ENCODE measurements at places on chromosomes 12 and 14.

DNA sequence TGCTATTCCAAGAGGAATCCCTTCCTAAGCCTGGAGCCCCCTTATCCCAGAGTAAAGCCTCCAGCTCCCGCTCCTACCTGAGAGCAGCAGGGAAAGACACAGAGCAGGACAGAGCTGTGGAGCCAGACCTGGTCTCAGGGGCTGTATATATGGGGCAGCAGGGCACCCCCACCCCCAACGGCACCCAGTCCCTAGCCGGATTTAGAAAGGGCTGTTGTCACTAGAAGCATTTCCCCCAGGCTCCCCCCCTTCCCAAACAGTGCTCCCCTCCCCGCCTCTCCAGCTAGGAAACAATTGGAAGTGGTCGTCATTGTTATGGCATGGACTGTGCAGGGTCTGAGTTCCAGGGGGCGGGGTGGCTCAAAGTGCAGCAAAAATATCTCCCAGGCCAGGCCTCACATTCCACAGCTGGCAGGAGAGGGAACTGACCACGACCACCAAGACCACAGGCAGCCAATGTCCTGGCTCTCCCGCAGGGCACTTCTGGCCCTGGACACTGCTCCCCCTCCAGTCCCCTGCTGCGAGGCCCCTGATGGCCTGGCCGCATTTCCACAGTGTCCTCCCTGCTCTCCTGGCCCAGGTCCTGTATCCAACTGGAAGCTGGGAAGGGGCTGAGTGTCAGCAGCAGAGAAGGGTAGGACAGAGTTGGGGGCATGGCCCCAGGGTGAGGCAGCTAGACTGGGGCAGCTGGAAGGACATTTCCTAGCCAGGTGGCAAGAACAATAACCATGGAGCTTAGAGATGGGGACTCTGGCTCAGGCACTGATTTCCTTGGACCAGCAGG, at the start of gene MYH7:
TSS of gene MYH7 (minus strand) at position 118 of the 784 bp plus-strand sequence. CDS start 1,928 bp downstream, outside the sequence.
- DNase-seq = no peak

- no peak for DNase-seq
These were observed 126.9 kb downstream of the GPHN start for GRCh38 chr14:66634876-66635275.

DNA sequence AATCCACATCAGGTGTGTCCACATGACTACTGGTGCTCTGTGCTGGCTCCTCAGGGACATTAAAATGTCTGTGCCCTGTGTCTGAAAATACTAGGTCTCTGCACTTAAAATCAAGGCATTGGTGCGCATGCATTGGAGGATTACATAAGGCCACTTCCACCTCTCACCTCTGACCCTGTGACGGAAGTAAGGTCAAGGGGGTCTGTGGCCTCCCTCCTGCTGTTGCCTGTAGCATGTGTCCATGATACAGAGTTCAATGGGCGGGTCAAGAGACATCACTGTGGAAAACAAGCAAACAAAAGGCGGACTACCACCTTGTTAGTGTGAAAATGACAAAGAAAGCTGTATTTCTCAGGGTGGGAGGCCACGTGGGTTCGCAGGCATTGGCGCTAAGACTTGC, 208.6 kb upstream of the PWP1 start:
- no peak for DNase-seq

- no peak for DNase-seq
These were observed 4.1 kb downstream of the TSPAN11 start for GRCh38 chr12:30930641-30931040.

GRCh38 chr14:103232831-103233319, 101.2 kb upstream of the EIF5 start:
- DNase-seq = no peak

DNA sequence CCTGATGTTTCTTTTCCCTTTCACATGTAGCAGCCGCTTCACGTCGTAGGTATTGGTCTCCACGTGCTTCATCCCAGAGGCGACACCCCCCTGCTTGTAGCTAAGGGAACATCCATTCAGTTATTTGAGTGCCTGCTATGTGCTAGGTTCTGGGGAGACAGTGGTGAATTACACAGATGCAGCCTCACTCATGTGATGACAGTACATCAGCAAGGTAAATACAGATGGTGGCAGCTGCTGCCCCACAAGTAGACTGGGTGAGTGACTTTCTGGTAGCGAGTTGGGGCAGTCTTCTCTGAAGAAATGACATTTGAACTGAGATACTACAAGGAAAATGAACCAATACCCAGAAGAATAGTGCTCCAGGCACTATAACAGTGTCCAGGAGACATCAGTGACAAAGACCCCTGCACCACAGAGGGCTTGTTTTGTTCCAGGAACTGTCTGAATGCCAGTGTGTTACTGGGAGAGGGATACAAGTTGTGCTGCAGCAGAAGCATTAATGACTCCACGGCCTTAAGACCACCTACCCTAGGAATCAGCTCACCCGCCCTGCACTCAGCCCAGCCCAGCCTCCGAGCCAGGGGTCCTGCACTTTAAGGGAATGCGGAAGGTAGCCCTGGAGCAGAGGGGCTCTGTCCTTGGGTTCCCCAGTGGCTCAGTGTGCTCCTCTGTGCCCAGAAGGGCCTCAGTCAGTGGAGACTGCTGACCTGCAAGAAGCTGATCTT, 7.3 kb downstream of the AVIL start:
- no peak for DNase-seq

DNA sequence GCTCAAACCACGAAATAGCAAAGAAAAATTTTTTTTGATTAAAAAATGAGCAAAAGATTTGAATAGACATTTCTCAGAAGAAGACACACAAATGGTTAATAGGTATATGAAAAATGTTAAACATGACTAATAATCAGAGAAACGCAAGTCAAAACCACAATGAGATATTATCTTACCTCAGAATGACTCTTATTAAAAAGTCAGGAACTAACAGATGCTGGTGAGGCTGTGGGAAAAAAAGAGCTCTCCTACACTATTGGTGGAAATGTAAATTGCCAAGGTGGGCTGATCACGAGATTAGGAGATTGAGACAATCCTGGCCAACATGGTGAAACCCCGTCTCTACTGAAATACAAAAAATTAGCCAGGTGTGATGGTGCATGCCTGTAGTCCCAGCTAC, 315.5 kb upstream of the FLRT2 start:
- no peak for DNase-seq

GRCh38 chr12:19306366-19306765, 132.9 kb upstream of the AEBP2 start:
- no peak for DNase-seq

DNA sequence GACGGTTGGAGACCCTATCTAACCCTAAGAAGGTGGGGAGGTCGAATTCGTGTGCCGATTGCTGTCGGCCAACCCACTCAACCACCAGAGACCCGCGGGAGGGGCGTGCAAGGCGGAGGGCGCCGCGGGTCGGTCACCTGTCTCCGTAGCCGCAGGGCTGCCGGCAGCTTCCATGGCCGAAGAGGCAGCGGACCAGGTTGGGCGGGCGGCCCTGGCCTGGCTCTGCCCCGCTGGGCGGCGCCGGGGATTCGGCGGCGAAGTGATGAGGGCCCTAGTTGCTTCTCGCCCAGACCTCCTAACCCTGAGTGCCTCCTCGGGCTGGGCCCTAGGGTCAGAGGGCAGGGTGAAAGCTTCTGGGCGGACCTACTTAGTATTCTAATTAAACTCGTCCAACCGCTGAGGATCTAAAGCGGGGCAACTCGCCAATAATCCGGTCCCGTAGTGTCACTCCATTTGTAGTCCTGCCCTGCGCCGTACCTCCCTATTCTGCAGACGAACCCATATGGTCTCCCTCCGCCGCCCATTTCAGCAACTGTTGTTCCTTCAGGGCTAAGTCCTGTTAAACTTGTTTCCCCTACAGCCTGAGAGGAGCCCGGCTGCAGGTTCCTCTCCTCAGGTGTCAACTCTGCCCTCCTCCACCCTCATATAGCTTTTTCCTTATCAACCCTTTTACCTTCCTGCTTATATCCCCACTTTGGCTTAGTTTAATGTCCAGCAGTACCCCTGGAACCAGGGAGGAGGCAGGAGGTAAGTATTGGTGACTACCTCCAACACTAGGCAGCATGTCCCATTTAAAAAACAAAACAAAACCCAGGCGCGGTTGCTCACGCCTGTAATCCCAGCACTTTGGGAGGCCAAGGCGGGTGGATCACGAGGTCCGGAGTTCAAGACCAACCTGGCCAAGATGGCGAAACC, at the start of gene PYM1:
TSS of gene PYM1 (minus strand) at position 307 of the 915 bp plus-strand sequence. CDS start at position 174, 133 bp downstream.
- DNase-seq = peak; percentile 78

DNA sequence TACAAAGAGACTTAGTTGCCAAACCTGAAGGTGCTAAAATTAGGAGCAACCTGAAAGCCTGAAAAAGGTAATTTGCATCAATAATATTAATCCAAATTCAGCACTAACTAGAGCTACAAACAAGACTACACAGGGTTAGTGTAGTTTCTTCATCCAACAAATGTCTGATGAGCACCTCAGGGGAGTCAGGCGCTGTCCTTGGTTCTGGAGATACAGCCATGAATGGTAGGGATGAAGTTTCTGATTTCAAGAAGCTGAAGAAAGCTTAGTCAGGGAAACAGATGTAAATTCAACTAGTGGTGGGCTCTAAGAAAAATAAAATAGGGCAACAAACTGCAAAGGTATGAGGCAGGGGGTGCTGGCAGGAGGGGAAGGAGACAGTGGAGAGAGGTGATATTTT, 266.3 kb downstream of the GLT1D1 start:
- no peak for DNase-seq

- DNase-seq = no peak
These were observed 3.5 kb upstream of the CLEC1A start for GRCh38 chr12:10102322-10102721.

GRCh38 chr12:108335349-108336119, 3.6 kb downstream of the CMKLR1 start:
- no peak for DNase-seq

- DNase-seq = no peak
These were observed 101.7 kb upstream of the CCDC175 start for GRCh38 chr14:59678352-59678751.

- DNase-seq = no peak
These were observed 218.2 kb upstream of the PRICKLE1 start for GRCh38 chr12:42807766-42808165.

DNA sequence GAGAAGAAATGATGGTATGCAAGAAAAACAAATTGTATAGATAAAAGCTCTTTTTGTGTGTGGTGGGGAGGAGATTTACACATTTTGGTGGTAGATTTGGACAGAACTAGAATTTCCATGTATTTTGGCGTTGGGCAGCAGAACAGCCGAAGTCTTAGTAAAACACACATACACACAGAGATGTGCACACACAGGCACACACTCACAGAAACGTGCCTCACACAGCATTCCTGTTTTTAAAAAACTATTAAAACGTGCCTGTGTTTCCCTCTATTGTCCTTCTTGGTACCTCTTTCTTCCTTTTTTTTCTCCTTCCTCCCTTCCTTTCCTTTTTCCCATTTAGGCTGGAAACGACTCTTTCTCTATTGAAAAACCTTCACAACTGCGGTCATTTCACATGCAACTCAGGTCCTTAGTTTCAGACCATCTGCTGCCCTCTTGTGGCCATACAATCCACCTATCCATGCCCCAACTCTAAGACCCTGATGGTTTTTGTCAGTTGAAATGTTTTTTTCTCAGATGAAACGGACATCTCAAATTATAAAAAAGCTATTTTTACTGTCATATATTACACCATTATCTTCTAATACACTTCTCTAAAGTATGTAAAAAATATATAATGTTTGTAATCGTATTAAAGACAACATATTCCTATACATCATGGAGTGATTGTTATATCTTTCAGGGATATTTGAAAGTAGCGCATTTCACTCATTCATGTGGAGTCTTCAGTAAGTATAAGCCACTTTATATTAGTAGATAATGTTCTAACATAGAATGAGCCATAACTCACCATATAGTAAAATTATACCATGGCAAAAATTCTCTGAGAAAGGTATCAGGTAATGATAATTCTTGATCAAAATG, 386.7 kb upstream of the NOVA1 start:
- DNase-seq = no peak

GRCh38 chr12:26029736-26030022, 71.2 kb downstream of the RASSF8 start:
- DNase-seq = no peak

DNA sequence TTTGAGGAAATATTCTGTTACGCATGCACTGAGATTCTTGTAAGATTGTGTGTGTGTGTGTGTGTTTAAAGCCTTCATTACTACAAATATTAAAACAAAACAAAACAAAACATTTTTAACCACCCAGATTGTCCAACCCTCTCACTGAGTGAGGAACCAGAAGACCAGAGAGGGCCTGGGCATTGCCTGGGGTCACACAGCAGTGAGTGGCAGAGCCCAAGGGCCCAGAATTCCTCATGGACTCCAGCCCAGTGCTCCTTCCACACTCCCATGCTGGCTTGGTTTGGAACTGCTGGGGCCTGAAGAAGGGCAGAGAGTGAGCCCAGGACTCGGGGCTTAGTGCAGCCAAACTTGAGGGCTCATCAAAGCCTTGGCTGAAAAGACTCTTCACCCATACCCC, 1.6 kb upstream of the OTUB2 start:
- no peak for DNase-seq

GRCh38 chr14:67232066-67232465, 9.2 kb upstream of the PALS1 start:
- no peak for DNase-seq

DNA sequence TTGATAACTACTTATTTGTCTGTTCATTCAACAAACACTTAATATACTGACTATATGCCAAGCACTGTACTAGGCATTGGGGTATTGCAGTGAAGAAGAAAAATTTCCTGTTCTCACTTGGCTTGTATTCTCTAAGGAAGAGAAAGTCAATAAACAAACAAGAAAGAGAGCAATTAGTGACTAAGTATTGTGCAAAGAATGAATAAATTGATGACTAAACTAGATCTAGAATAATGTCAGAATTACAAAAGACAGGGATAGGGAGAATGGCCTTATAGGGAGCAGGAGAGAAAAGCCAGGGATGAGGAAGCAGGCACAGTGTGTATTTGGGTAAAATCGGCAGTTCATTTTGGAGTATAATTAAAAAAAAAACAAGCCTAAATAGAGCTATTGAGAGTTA, 4.2 kb upstream of the LIN7A start:
- no peak for DNase-seq

DNA sequence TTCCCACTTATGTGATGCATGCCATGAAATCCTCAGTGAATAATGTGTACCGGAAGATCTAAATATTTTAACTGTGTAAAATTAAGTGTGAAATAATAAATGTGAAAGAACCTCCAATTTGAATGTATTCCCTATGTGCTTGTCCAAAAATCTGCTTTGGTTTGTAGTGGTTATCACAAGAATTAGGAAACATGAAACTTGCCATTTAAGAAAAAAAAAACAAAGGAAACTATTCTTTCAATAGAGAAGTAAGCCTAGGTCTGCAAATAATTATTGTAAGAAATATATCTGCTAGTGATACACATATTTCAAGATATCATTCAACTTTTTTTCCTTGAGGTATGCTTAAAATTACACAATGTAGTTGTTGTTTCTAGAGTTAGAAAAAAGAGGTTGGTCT, 500.4 kb downstream of the SLC6A15 start:
- no peak for DNase-seq
